AG10803 (cell line): ENCODE measurements at places on chromosomes 13 and 19.

GRCh38 chr13:66618702-66619101 lies 611.4 kb downstream of the PCDH9 start:
- peak; percentile 31 for DNase-seq

DNA sequence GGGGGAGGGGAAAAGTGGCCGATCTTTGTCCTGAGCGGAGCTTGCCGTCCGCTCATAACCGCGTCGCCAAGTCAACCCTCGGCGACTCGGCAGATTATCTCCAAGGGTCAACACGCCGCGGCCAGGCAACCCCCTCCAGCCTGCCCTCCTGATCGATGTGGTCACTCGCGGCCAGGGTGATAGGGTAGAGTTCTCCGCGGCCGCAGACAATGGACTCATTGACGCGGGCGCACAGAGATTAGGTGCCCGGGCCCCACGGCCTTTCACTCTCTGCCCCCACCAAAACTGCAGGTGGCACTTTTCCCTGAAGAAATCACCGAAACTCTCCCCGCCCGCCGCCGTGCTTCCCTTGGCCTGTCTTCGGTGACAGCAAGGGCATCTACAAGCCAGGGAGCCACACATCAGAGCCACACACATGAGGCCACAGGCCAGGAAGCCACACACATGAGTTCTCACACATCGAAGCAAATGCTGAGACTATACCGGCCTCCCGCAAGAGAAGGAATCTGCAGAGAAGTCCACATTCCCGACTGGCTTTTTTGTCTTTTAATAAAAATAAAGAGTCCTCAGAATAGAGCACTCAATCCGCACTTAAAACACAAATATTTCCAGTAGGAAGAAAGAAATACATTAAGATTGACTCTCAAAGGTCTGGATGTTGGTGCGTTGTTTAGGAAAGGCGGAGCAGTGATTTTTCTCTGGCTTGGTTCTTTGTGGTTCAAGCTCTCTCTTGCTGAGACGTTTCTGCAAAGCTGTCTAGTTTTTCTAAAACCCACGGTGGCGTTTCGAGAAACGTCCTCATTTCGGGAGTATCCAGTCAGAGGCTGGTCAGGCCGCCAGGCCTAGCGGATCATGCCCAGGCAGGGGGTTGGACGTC lies 1.5 kb upstream of the PDX1 start:
- DNase-seq, result no peak

GRCh38 chr19:8321986-8322637 lies 816 bp downstream of the RPS28 start:
- no peak for DNase-seq

DNA sequence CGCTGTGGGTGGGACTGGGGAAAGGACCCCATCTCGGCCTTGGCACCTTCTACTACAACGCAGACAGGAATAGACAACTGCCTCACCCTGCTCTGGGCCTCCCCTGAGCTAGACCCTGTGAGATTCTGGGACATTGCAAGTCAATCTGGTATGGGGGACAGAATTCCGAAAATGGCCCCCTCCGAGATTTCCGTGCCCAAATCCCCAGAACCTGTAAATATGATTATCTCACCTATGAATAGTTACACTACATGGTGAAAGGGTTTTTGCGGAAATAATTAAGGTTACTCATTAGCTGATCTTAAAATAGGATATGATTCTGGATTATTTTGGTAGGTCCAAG lies 618 bp upstream of the ZBTB45 start:
- no peak for DNase-seq

DNA sequence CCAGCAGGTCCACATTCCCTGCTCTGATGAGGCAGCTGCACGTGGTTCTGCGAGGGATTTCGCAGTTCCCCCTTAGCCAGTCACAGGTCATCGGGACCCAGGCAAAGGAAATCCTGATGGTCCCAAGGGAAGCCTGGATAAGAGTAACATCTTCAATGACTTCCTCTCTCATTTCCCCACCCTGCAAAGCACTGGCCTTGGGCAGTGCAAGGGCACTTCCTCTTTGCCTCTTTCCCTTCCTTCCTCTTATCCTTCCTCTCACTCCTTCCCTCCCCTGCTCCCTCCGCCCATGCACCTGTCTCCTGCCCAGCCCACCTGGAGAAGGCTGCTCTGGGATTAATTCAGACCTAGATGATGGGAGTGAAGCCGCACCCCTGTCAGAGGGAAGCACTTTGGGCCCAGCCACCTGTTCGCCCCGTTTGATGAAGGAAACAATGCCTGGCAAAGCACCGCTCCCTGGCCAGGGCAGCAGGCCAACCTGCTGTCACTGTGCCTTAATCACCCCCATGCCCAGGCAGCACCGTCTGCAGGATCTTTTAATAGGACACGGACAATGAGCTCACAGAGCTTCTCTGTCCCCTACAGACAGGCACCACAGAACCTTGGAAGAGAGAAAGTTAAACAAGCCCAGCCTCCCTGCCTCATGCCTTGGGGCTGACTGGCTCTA lies 113.5 kb upstream of the PABPC3 start:
- no peak for DNase-seq

GRCh38 chr13:40494946-40495620 lies 171.4 kb downstream of the FOXO1 start:
- no peak for DNase-seq

DNA sequence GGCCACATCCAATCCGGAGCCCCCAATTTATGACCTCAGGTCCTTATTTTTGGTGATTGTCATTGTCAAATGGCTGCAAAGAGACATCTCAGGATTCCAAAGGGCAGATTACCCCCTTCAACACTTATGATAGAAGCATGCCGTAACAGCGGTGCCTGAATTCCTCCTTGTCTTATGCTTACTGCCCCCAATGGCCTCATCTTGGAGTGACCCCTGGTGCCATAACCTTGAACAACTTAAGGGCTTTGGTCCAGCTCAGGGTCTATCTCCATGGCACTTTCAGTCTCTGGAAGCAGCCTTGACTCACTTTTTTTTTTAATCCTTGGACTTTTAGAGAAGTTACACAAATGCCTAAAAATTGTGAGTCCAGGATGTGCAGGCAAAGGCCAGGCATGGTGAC lies 171.6 kb upstream of the ZNF507 start:
- DNase-seq, result no peak

GRCh38 chr13:92101801-92102200 lies 703.4 kb downstream of the GPC5 start:
- no peak for DNase-seq

DNA sequence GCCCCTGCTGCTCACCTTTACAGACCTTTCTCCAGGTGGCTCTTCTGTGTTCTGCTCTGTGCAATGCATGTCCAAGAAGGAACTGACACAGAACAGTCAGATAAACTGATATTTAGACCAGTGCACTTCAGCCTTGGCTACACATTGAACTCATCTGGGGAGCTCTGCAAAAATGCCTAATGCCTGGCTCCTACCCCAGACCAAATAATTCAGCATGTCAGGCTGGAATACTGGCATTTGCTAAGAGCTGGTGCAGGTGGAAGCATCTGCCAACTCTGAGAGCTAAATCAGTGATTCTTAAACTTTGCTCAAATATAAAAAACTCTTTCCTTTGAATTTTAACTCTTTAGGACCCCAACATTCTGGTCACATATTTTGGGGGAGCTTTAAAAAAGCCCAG lies 118.2 kb upstream of the TSC22D1 start:
- DNase-seq, result no peak

GRCh38 chr13:112928020-112928971 lies 40.7 kb upstream of the MCF2L start:
- DNase-seq, result no peak

- no peak for DNase-seq
Observed at GRCh38 chr13:73715114-73715910, 418.9 kb downstream of the KLF12 start.

- no peak for DNase-seq
Observed at GRCh38 chr13:36430247-36431203, 1.8 kb upstream of the CCNA1 start.

DNA sequence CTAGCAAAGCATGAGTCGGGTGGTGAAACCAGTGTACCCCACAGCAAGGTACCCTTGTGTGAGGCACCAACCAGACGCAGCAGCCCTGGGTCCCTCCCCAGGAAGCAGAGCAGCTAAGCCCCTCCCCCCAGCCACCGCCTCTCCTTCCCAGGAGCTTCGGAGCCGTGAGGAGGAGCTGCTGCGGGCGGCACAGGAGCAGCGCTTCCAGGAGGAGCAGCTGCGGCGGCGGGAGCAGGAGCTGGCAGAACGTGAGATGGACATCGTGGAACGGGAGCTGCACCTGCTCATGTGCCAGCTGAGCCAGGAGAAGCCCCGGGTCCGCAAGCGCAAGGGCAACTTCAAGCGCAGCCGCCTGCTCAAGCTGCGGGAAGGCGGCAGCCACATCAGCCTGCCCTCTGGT lies 12.4 kb downstream of the TTC9B start:
- no peak for DNase-seq
